ENCODE measurements at places on chromosomes 1 and 21.
A peak's percentile ranks its signal among the peaks of the same experiment; 100 is the strongest.

DNA sequence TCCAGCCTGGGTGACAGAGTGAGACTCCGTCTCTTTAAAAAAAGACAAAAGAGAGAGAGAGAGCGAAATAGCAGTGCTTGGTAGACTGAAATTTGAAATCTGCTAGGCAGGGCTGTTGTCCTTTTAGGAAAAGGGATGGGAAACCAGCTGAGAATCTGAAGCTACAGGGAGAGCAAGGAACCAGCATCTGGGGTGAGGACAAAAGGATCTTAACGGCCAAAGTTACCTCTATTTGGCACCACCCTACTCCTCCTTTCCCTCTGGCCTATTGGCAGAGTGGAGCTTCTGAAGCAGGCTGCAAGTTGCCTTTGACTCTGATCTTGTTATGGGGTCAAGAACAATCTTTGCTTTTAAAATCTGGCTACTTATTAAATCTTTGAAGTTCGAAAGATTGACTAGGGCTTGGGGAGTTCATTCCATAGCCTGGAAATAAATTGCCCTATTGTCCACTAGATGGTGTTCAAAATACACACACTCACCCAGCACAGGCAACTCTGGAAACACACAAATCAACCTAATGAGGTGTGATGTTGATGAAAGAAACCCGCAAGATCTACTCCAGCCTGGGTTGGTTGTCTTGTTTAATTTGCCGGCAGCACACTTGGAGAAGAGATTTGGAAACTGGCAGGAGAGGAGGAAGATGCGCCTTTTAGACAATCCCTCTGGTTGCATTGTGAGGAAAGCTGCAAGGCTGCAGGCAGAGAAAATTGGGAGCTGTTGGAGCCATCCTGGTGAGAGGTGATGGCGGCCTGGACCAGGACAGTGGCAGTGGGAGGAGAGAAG is 16.5 kb upstream of the PARP1 start:
- peak; percentile 89 for DNase-seq

- DNase-seq, result no peak
Measured at GRCh38 chr1:204131978-204132377, 19.9 kb downstream of the ETNK2 start.

- DNase-seq, result no peak
Measured at GRCh38 chr1:87842156-87842555, 513.5 kb downstream of the LMO4 start.

GRCh38 chr1:48203287-48203900 is 19.1 kb upstream of the SLC5A9 start:
- peak; percentile 47 for DNase-seq

GRCh38 chr21:34684174-34684876 is 15.5 kb downstream of the CLIC6 start:
- DNase-seq, result peak; percentile 72

DNA sequence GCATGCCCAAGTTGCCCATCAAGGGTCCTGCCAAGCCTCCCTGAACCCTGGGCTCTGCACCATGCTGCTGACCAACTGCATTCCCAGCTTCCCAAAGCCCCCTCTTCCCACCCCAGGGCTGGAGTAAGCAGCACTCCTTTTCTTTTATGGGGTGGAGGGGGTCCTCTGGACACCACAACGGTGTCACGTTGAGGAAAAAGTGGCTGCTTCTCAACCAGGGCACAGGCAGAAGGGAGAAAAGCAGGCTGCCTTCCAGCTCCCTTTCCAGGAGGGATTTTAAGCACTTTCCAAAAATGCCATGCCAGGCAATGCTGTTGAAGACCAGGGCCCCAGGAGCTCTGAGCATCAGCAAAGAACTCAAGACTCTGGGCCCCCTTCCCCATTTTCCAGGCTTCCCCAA is 691 bp downstream of the RIMS3 start:
- DNase-seq, result no peak

GRCh38 chr1:11397151-11397901 is 81.6 kb upstream of the DISP3 start:
- no peak for DNase-seq

DNA sequence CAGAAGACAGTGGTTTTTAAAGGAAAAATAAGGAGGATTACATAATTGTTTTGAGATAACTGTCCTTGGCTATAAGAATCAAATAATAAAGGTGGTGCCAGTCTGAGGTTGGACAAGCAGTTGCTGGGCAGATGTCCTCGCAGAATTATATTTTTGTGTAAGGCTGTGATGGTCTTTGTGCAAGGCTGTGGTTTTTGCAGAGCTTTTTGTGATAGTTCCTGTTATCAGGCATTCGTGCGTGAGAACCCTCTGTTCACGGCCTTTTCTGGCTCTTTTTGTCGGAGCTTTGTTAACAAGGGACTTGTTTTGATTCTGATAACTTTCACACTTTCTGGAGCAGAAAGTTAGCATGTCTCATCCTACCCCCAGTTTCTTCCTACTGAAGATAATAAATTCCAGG is 33.4 kb downstream of the SH3BP5L start:
- no peak for DNase-seq

- no peak for DNase-seq
Measured at GRCh38 chr21:15667819-15668218, 62.0 kb upstream of the USP25 start.
